ENCODE measurements at places on chromosomes 7 and 10.

DNA sequence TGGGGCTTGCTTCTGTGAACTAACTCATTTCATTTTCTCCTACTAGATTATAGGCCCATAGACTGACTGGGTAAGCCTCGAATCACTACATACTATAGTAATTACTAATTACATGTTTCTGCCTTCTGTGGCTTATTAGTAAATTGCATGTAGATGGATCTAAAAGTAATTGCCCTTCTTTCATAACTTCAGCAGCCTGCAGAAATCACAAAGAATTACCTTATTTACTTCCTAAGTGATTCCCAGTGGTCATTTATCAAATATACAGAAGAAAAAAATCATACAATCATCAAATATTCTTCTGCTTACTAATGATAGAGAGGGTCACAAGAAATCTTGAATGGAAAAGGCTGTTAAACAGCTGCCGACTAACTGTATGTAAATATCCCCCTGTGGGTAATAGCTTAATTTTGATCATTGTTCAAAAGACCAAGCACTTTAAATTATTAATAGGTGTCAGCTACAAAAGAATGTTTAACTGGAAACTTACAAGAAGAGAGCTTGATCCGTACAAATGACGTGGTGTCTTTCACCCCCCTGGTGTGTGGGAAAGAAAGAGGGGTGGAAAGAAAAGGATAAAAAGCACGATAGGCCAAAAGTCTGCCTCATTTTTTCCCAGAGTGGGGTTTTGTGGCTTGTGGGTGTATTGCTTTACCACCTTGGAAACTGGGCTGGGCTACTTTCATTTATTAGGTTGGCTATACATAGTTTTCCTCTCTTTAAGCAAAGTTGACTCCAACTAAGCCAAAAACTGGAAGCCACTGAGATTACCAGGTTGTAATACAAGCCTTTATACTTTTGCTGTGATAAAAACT, 361.8 kb upstream of the ZMIZ1 start:
- DNase-seq, result no peak

GRCh38 chr7:142557971-142558582, 191.2 kb upstream of the PRSS1 start:
- DNase-seq, result peak; percentile 4

DNA sequence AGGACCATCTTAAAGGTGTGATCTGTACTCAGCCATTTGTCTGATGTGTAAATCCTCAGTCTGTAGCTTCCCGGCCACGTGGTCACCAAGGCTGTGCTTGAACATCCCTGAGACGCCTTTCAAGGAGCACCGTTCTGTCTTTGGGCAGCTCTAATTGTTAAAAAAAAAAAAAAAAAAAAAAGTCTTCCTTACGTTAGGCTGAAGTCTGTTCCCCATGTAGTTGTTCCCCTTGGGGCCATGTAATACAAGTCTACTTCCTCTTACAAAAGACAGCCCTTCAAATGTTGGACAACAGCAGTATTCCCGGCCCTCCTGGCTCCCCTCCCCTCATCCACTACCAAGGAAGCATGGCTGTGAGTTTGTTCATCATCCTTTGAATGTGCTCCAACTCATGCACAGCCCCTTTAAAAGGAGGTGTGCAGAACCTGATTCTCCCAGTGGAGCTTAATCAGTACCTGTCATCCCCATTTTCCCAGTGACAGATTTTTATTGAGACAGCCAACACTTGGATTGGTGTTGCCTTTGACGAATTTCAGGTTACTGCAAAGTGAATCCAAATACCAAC, 392.2 kb upstream of the GALNT17 start:
- DNase-seq, result no peak

- DNase-seq, result no peak
Observed at GRCh38 chr7:91527460-91527859, 263.2 kb downstream of the FZD1 start.

GRCh38 chr7:70693686-70694433, 438.1 kb upstream of the GALNT17 start:
- peak; percentile 21 for DNase-seq

DNA sequence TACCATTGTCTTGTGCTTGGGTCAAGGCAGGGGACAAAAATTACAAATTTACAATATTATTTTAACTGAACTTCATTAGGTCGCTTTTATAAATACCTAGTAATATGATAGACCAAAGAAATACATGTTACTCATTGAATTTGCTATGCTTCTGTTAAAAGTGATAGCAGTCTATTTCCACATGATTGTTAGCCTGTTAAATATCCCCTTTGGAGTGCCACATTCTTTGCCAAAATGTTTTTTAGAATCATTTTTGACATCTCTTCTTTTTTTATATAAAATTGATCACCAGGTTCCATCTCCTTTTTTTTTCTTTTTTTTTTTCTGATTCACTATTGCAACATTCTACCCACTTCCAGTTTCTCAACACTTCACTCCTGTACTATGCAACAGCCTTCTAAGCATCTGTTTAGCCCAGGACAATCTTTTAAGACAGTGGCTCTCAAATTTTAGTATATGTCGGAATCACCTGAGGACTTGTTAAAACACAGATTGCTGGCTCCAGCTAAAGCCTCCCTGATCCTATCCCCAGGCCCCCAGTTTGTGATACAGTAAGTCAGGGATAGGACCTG, 16.4 kb upstream of the NDUFA5 start:
- DNase-seq, result no peak

Measured in stimulated activated CD4-positive, alpha-beta T cell treated with anti-CD3 and anti-CD28 coated beads, TNF-alpha, amount 100 ng/mL, for 4 hours (primary cell).